ENCODE measurements at places on chromosomes 4 and X.

DNA sequence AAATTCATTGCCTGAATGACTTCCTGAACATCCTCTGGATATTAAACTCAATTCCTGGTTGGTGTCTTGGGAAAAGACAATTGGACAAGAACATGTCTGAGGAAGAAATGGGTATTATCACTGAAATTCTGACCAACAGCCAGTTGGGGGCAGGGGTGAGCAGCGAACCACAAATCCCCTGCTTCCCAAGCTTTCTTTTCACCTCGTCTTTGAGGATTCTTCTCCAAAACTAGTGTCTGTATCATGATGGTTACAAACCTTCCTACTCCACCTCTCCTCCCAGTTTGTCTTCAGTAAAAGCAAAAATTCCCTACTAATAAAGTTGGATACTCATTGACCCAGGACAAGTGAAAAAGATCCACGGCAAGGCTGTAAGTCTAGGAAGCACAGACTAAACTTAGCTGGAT, 48.3 kb upstream of the WDR1 start:
- DNase-seq: no peak

DNA sequence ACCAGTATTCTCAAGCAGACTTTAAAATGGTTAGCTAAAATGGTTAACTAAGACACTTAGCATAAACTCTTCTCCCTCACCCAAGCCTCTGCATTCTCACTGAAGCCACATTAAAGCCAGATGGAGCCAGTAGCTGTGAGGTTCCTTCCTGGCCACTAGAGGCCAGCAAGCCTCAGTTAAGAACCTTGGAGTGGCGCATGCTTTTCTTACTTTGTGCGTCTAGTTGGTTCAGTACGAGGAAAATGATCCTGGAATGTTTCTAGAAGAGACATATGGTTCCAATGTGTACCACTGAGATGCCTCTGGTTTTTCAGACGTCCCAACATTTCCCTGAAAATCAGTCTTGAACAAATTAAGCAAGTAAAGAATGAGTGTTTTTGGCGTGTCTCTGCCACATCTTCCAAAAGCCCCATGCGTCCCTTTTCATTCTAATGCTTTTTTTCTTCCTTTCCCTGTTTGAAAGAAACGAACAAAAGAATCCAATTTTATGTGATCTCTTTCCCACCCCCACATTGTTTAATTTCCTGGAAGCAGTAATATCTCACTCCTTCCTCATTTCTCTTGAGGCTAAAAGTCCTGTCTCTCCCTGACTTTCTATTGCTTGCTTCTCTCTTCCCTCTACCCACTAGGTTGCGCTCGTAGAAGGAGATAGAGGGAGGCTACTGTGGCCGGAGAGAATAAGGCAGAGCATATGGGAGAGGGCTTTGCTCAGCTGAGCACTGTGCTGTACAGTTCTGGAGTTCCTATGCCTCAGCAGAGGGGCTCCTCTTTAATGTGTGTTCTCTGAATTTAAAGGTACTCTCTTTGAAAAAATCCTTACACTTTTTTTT, 82.9 kb upstream of the TAB3 start:
- peak; percentile 3 for DNase-seq

GRCh38 chr4:139795527-139796314, 130.1 kb downstream of the MGST2 start:
- DNase-seq: no peak

GRCh38 chrX:133563705-133564104, 148.4 kb upstream of the GPC4 start:
- no peak for DNase-seq

DNA sequence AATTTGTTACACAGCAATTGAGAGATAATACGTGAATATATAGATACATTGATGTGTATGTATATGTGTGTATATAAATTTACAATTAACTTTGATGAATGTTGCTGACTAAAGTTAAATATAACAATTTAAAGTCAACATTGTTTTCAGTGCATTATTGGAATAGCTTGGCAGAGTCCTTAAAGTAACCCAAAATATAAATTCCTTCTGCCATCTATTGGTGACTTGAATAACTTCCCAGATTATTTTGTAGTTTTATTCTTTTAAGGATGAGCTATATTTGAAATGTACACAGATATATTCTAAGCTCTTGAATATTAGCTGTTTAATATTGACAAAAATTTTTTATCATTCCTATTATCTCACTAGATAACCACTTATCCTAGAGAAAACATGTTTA, 298.2 kb upstream of the FSTL5 start:
- DNase-seq: no peak

DNA sequence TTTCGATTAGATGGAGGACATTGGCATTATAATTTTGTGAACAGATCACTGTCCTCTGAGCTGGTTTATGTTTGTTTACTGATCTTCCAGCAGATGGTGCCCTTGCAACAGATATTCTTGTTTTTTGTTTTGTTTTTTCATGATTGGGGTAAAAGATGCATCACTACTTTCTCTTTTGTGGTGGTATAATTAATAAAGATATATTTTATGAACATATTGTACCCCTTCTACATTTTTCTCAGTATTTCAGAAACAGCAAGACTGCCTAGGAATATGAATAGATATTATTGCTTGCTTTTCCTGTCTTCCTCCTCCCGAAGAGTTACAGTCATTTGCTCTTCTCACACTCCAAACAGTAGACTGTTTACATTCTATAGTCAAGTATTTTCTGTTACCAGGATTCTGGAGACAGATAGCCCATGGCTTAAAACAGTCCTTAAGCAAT, 905.2 kb downstream of the TRAM1L1 start:
- DNase-seq: no peak

DNA sequence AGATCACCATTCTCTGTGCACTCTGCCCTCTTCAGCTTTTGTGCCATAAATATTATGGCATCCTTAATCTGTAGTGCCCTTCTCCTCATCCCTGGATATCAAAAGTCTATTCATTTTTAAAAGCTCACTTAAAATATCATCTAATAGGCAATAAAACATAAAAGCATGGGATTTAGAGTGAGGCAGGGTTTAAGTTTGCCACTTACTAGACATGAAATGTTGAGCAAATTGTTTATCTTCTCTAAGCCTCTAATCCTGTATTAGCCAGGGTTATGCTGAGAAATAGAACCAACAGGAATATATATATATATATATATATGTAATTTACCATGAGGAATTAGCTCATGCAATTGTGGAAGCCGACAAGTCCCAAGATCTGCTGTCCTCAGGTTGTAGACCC, 472.4 kb upstream of the HS3ST1 start:
- DNase-seq: no peak

DNA sequence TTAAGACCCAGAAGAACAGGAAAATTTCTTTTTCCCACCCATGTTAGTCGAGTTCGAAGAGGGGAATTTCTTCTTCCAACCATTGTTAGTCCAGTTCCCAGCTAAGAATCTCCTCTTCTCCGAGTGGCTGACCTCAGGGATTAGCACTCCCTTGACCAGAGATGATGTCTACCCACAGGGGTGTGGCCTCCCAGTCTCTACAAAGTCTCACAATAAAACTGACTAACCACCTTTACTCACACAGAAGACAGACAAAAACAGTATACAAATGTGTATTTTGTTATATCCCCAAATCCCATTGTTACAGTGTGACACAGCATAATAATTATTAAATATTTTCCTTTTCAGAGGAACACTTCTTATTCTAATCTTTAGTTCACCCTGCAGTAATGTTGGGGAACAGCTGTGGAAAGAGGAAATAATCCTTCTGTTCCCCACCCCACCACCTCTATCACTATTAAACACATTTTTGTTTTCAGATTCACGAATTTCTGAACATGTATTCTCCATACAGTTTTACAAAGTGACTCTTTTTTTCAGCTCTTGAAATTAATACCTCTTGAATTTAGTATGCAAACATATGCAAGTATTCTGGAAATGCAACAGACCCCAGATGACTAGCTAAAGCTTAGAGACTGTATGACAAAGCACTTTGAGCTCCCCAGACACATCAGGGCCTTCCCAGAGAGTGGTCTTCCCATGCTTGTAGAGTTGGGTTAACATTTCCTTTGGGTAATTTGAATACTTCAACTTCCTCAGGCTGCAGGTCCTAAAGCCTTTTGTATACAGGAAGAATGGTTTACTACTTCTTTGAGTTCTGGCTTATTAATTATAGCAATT, 62.5 kb upstream of the NFKB1 start:
- DNase-seq: no peak

Measured in stimulated activated CD4-positive, alpha-beta T cell treated with anti-CD3 and anti-CD28 coated beads, Interleukin-1b, Interleukin-23, amount 100 ng/mL, for 24 hours (primary cell).